ENCODE measurements at places on chromosomes 1 and 21.
A peak's percentile ranks its signal among the peaks of the same experiment; 100 is the strongest.

DNA sequence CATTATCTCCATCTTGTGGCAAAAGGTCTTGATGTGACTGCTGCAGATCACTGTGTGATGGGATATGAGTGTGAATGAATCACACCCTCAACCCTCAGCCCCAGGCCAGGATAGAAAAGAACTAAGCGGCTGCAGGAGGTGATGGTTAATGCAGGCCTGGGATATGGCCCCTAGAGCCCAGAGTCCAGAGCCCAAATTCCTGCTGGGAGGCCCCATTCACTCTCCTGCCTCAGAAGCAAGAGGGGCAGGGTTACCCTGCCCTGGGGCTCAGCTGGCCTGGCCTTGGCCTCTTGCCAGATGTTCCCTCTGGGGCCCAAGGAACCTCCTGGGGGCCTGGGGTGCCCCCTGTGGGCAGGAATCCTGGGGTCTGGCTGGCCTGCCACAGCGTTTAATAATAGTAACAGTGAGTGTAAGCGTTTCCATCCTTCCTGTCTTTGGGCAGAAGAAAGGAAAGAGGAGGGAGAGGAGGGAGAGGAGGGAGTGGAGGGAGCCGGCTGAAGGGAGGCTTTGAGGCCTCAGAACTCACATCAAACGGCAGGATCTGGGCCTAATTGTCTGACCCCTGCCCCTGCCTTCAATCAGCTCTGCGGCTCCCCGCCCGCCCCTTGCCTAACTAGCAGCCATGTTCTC, 26.2 kb downstream of the DMAP1 start:
- no peak for DNase-seq

DNA sequence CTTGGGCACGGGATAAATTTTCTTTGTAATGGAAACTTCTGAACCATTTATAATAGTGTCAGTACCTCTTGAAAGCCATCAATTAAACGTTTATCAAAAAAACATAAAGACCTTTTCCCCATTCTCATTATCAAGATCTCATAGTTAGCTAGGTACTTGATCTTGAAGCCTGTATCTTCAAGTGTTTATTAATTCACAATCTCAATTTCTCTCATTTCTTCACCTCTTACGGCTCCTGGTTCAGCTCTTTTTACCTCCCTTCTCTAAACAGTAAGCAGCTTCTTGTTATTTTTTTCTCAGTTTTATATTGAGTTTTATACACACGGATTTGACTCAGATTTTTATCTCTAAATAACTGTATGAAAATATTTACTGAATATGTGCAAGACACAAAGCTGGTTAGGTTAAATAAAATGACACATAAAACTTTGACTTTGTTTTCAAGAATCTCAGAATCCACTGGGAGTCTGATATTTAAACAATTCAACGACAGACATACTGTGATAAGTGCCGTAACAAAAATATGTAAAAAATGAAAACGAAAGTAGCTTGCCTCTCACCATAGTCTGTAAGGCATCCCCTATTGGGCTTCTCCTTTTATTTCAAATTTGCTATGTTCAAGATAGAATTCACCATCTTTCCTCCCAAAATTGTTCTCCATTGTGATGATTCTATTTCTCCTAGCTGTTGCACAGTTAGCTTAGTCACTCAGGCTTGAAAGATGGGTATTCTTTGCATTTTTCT, 411.6 kb upstream of the ZRANB2 start:
- no peak for DNase-seq

GRCh38 chr1:113779542-113779941, 20.3 kb upstream of the PHTF1 start:
- DNase-seq, result no peak

- no peak for DNase-seq
Measured at GRCh38 chr21:29230551-29231261, 68.0 kb upstream of the BACH1 start.

- DNase-seq, result no peak
Measured at GRCh38 chr1:115830963-115831362, 10.0 kb downstream of the NHLH2 start.

- DNase-seq, result no peak
Measured at GRCh38 chr1:38455829-38456530, 403.6 kb downstream of the RRAGC start.

- DNase-seq, result peak; percentile 56
Measured at GRCh38 chr1:16418823-16419425, 18.3 kb downstream of the SPATA21 start.

DNA sequence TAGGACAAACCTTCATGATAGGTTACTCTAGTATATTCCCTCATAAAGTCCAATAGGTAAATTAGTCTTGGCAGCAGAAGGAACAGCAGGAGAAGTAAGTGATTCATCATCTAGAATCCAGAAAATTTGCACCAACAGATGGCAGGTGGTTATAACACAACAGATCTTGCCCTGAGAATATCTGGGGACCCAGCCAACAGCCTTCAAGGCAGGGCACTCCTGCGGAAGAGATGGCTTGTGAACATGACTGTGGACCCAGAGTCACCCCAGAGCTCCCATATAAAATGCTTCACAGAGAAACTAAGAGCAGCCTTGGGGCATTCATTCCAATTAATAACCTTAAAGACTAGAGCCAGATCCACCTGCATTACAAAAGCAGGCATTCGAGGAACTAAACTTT, 7.9 kb upstream of the PLA2G2C start:
- DNase-seq, result no peak

GRCh38 chr1:67053785-67054772, at the start of gene SLC35D1:
TSS of gene SLC35D1 (minus strand) at chr1:67054148. CDS start at chr1:67054013, 135 bp downstream.
- DNase-seq, result peak; percentile 65

GRCh38 chr1:205532026-205532898, 27.8 kb downstream of the CDK18 start:
- DNase-seq, result no peak

GRCh38 chr1:232625319-232625868, 4.5 kb downstream of the SIPA1L2 start:
- no peak for DNase-seq
